Effector CD8-positive, alpha-beta T cell (primary cell): ENCODE measurements at places on chromosomes 2 and 18.

DNA sequence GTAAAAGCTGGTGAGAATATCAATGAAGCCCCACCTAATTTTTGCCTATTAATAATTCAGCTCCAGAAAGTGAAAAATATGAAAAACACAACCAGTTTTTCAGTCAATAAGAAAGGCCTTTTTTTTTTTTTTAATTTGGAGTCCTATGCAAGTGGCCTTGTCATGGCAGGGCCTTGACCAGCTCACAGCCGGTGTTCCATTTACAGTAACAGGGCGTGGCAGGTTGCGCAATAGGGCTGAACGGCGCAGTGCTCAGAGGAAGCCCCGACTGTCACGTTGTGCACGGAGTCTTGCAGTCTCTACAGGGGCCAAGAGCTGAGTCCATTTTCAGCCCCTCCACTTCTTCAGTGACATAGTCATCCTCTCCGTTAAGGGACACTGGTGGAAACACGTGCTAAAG, 184.1 kb upstream of the FN1 start:
- no peak for DNase-seq

DNA sequence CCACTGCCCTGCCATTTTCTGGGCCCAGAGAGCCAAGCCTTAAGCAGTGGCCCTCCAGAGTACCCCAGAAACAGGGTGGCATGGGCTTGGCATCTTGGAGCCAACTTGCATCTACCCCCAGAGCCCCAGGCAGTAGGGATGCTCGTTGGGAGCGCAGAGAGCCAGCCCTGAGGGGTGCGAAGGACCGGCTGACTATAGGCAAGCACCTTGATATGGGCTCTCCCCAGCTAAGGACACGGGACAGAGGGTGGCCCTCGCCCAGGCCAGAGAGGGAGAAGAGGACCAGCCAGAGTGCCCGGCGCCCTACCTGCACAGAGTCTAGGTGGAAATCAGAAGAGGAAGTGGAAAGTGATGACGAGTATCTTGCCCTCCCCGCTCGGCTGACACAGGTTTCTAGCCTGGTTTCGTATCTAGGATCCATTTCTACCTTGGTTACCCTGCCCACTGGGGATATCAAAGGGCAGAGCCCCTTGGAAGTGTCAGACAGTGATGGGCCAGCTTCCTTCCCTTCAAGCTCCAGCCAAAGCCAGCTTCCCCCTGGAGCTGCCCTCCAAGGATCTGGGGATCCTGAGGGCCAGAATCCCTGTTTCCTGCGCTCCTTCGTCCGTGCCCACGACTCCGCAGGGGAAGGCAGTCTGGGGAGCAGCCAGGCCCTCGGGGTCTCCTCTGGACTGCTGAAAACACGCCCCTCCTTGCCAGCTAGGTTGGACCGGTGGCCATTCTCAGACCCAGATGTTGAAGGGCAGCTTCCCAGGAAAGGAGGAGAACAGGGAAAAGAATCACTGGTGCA, 16.2 kb downstream of the CEP68 start:
- DNase-seq: no peak

- no peak for DNase-seq
Observed at GRCh38 chr18:49813069-49813318, 339 bp downstream of the ACAA2 start.

- DNase-seq: no peak
Observed at GRCh38 chr2:156088587-156088986, 243.9 kb downstream of the NR4A2 start.

GRCh38 chr2:71853858-71854257, 293.8 kb downstream of the CYP26B1 start:
- no peak for DNase-seq

GRCh38 chr2:172094294-172095145, 8.2 kb downstream of the DLX2 start:
- no peak for DNase-seq

GRCh38 chr2:64296695-64297346, 152.6 kb upstream of the PELI1 start:
- DNase-seq: no peak

GRCh38 chr2:109164739-109165221, 35.8 kb downstream of the SH3RF3 start:
- DNase-seq: no peak

- DNase-seq: no peak
Observed at GRCh38 chr18:26040051-26040656, 50.3 kb downstream of the SS18 start.

DNA sequence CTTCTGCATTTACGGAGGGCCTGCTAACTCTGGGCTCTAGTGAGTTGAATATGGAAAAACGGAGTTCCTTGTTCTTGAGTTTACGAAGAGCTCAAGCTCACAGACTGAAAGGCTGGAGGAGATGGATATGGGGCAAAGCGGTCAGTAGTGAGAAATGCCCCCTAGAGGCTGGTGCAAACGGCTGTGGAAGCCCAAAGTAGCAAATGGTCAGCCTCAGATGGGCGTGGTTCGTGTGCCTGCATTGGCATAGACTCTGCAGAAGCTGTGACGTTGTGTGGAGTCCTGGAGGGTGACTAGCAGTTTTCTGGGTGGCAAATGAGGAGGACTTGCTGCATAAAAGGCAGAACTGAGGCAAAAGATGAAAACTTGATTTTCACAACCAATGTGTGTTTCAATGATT, 93.6 kb upstream of the TWIST2 start:
- no peak for DNase-seq

DNA sequence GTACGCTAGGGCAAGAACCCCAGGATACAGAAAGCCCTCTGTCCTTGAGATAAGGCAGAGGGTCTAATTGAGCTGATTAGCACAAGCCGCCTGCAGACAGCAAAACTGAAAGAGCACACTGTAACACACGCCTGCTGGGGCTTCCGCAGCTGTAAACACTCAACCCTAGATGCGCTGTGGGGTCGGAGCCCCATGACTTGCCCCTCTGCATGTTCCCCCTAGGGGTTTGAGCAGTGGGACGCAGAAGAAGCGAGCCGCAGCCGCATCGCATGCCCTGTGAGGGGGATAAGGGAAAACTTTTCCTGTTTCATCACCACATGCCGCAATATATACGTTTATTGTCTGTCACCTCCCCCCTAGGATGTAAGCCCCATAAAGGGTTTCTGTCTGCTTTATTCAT, 384.6 kb downstream of the PLCL1 start:
- no peak for DNase-seq

DNA sequence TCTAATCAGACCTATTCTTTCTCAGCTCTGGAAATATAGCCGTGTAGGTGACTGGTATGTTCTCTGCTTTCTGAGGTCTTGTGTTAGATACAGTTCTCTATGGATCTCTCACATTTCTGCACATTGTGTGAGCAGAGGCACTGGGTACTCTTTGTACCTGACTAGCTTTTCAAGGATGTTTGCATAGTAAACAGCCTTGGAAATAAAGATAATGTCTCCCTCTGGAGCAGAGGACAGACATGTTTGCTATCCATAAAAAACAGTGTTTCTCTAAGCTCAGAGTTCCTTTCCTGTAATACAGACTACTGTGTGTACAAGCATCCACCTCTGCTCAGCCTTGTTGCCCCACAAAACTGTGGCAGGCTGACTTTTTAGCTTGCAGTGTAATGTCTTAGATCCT, 279.2 kb downstream of the CTNNA2 start:
- no peak for DNase-seq
